ENCODE measurements at places on chromosomes 5 and 9.

- no peak for DNase-seq
Measured at GRCh38 chr9:104073770-104074133, 20.4 kb upstream of the SMC2 start.

DNA sequence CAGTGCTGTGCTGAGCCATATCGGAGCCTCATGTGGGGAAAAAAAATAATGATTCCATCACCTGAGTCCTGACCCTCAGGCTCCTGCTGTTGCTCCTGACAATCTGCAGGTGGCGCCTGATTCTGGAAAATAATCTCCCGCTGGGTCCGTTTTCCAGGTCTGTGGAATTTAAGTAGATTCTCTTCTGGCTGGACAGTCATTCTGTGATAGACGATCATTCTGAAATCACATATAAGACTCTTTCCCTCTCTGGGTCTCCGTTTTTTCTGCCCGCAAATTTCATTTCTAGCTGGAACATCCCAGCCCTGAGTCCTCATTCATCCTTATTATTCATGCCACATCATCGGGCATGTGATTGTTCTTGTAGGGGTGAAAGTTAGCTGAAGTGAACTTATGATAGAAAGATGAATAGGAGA, 22.1 kb upstream of the STXBP1 start:
- DNase-seq = peak; percentile 74

GRCh38 chr5:90865180-90865579, 306.6 kb downstream of the ADGRV1 start:
- DNase-seq = no peak

GRCh38 chr9:136328011-136328621, 777 bp downstream of the GPSM1 start:
- DNase-seq = no peak

Measured in WTC11 (cell line).